ENCODE measurements at places on chromosomes 6 and 20. TPM values are rescaled to one million over a fixed set of nuclear protein-coding genes. Genes with fewer than 3 reads are reported as not detected.
A peak's percentile ranks its signal among the peaks of the same experiment; 100 is the strongest.

DNA sequence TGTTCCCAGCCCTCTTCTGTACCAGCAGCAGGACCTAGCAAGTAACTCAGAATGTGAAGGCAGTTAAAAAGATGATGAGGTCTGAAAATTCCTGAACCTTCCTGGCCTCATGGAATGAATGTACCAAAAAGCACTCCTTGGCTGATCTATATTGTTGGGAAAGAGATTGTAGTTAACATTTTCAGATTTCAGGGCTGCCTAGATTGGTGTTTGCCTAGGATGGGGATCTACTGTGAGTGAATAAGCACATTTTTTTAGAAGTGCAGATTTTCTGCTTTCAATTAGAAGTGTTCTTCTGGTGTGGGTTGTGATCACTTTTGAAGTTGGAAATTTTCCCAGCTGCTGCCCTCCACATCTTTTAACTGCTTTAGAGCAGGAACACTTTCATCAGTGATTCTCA lies 6.2 kb downstream of the MYLIP start:
- no peak for DNase-seq

GRCh38 chr20:58306421-58307261 lies 2.9 kb upstream of the RAB22A start:
- DNase-seq = peak; percentile 97

- DNase-seq = no peak
Observed at GRCh38 chr6:170091639-170092579, 199.0 kb downstream of the DLL1 start.

GRCh38 chr20:49906101-49906604 lies 9.2 kb downstream of the SPATA2 start:
- no peak for DNase-seq

DNA sequence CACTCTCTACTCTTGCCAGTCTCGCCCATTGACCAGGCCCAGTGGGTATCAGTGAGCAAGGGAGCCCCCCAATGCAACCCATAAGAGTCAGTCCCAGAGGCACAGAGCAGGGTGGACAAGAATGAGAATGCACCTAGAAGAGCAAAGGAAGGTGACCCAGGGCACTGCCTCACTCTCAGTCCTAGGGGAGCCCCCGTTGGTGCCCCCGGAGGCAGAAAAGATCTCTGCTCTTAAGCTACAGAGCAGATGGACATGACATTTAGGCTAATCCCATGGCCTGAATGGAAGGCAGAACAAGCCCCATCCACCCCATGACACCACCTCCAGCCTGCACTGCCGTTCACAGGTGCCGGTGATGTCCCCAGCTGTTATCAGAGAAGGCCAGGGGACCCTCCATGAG lies 50.7 kb upstream of the PLEKHG1 start:
- DNase-seq = no peak

DNA sequence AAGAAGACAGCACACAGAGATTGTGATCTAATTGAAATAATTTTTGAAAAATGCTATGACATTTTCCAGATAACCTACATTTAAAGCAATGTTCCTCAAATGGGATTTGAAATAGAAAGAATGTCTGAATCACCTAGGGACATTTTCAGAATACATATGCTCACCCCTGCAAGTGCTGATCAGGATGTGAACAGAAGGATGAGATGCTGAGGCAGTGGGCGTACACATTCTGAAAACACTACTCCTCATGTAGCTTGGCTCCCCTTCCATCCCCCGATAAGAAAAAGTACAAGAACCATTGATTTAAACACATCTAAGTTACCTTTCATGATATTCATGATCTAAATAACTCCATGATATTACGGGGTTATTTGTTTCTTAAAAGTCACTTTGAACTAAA lies 29.9 kb upstream of the HINT3 start:
- DNase-seq = no peak

GRCh38 chr6:158050955-158051354 lies 69.3 kb downstream of the SYNJ2 start:
- DNase-seq = no peak

GRCh38 chr6:32192608-32193039 lies at the start of gene GPSM3:
Gene GPSM3 (minus strand): TSS chr6:32192643. CDS start chr6:32192513, 130 bp downstream.
- peak; percentile 50 for DNase-seq

DNA sequence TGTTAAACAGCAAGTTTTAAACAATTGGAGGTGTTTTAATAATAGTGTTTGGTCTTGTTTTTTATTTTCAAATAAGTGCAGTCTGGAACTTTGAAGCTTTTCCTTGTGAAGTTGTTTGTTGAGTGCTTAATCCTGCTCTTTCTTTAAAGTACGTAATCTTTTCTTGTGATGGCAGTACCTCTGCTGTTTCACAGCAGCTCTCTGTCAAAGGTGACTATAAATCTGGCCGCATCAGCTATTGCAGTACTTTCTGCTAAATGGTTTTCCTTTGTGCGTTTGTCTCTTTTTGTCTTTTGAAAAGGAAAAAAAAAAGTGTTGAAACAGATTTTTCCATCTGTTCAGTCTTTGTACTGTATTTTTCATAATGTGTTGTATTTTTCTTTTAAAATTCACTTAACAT lies 12.7 kb downstream of the STXBP5 start:
- no peak for DNase-seq

- peak; percentile 95 for DNase-seq
Observed at GRCh38 chr6:31087494-31088089, 24.8 kb downstream of the C6orf15 start.

DNA sequence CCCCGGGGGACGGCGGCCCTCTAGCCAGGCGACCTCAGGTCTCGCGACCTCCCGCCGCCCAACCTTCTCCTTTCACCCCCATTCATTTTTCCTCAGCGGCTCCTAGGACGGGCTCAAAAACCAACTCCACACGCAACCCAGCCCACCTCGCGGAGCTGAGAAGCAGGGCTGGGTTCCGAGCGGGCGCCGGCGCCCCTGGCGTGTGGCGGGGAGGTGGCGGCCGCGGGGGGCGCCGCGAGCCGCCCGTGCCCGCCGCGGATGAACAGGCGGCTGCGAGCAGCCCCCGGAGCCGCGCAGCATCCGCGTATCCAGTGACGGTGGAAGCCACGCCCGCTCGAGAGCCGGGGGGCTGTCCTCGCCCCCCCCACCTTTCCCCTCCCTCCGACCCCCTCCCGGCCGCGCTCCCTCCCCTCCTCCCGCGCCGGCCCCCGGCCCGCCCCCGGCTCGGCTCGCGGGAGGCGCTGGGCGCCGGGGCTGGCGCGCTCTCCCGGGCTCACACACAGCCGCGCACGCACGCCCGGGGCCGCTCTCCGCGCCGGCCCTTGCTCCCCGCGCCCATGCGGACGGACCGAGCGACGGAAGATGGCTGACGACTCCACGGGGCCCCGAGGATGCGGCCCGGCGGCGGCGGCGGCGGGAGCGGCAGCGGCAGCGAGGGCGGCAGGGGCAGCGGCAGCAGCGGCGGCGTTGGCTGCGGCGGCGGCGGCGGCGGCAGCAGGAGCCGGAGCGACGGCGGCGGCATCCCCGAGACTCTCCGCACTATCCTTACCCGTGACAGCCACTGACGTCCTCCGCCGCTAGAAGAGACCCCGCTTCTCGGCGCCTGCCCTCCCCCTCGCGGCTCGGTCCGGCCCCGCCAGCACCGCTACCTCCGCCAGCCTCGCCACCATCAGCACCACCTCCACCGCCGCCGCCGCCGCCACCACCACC lies at the start of gene SOBP:
TSS of gene SOBP (plus strand) at position 482 of the 930 bp plus-strand sequence. CDS start 500 bp downstream, outside the sequence.
- peak; percentile 58 for DNase-seq

- DNase-seq = no peak
Observed at GRCh38 chr6:4649728-4650127, 126.5 kb upstream of the CDYL start.

GRCh38 chr6:138442663-138443062 lies 38.6 kb downstream of the HEBP2 start:
- no peak for DNase-seq

DNA sequence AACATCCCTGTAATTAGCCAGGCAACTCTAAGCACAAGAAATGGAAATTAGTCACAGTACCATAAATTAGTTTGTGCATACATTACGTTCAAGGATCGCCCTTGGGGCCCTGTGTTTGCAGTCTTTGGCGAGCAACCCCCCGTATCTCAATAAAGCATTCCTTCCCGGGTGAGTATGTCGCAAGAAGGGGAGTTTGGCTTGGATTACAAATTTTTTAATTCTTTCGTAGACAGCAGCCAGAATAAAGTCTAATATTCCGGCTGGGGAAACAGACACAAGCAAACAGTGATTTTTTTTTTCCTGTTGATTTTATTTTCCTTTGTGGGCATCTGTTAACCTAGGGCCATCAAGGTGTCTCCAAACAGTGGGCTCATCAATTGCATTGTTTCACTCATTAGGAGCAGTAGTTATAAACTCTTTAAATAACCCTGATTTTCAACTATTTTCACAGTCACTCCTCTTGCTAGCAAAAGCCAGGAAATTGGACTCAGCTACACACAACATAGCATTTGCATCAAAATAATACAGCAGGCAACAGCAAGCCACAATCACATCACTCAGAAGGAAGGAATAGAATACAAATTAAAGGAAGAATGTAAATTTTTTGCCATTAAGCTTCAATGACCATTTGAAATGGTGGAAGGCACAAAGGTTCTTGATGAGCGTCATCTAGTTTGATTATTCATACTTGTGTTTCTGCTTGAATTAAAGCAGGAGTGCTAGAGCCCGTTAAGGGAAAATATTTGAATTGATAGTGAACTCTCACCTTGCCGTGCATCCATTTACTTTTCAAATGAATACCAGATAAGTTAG lies 85.3 kb downstream of the LINC00237 start:
- DNase-seq = no peak

DNA sequence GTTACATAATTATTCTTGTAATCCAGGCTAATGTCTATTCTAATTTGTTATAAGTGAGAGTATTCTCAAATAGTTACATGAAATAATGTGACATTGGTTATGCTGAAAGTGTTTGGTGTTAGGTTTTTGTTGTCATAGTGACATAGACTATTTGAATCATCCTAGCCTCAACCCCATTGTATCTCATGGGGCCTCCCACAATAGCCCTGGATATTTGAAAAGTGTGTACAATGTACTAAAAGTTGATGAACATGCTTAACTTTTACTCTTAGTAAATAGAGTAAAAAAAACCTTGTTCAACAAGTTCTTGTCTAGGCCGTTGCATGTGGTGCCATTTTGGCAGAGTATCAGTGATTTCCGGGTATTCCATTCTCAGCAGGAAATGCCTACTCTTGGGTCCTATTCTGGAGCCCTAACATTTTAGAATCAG lies 83.0 kb downstream of the RTN4IP1 start:
- DNase-seq = no peak

GRCh38 chr20:60372822-60373221 lies 414.6 kb downstream of the CDH26 start:
- DNase-seq = no peak

- DNase-seq = no peak
Observed at GRCh38 chr6:108755257-108756240, 92.7 kb upstream of the ARMC2 start.

DNA sequence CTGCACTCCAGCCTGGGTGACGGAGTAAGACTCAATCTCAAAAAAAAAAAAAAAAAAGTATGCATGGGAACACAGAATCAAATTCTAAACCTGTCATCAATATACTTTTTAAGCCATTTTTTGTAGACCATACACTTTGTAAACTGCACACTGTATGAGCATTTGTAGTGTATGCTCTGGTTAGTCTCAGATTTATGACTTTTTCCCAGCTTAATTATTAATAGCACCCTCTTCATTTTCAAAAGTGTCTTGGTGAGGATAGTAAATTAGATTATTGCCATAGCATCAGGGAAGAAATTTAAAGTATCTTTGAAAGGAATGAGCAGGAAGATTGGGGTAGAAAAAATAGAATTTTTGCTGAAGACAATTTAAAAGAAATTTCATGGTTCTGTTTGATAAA lies 330.8 kb upstream of the RSPO3 start:
- DNase-seq = no peak

DNA sequence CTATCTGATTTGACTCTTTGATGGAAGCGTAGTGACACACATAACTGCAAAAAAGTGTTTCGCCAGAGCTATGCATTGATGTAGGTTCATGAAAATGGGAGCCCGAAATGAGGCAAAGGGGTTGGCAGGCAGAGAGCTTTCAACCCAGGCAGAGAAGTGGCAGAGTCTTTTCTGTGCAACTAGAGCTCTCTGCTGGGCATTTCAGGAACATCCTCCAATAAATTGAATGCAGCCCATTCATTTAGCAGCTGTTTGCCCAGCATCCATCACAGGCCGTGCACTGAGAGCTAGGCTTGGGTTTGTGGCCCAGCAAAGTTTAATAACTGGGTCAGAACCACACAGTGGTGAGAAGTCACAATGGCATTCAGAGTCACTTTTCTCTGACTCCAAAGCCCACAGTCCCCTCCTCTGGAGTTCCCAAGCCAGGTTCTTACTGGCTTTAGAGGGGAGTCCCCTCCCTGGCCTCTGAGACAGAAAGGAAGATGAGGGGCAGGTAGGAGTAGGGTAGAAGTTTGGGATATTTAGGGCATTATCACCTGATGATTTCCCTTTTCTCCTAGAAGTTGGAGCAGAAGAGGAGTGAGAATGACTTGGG lies 31.8 kb upstream of the ELMO2 start:
- no peak for DNase-seq

GRCh38 chr6:121723623-121724022 lies 288.2 kb downstream of the GJA1 start:
- no peak for DNase-seq

SAMD10 gene
- 17.6 TPM for total RNA-seq

GSTA4 gene
- total RNA-seq = 1.8 TPM

ULBP2 gene
- 0.98 TPM for total RNA-seq

SLC22A3 gene
- not detected for total RNA-seq

All from natural killer cell (primary cell).